Lower leg skin (tissue), 4 donors: ENCODE measurements at places on chromosomes 1 and 21.

GRCh38 chr1:155961937-155962336 lies 16.4 kb downstream of the ARHGEF2 start:
- DNase-seq: peak; percentile 92

- no peak for DNase-seq
Measured at GRCh38 chr1:206074839-206075238, 21.9 kb downstream of the RHEX start.

GRCh38 chr1:235736263-235736662 lies 86.7 kb upstream of the GNG4 start:
- no peak for DNase-seq

GRCh38 chr1:160951443-160952128 lies 3.0 kb downstream of the ITLN2 start:
- DNase-seq: peak; percentile 89

DNA sequence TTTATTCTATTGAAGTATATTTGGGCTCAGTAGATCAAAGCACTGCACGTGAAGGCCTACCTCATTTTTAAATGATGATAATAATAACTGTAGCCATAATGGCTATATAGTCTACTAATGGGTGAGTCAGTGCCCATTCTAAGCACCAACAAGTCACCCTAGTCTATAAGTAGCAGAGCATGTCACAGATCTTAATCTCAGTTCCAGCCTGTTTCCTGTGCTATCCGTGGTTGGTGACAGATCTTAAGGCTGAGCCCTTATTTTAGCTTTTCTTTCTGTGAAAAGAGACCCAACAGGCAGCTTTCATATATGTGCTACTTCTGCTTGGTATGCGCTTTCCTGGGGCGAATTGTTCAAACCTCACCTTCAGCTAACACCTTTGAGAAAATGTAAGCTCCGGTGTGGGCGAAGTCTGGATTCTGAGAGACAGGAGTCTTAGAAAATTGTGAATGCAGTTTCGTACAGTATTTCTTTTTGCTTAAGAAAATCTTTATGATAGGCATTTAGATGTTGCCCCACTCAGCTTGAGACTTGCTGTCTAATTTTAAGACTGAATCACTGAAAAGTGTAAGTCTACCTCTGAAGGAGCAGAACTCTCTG lies 59.6 kb downstream of the FMN2 start:
- no peak for DNase-seq

GRCh38 chr1:53162621-53163020 lies 20.2 kb upstream of the SLC1A7 start:
- no peak for DNase-seq

DNA sequence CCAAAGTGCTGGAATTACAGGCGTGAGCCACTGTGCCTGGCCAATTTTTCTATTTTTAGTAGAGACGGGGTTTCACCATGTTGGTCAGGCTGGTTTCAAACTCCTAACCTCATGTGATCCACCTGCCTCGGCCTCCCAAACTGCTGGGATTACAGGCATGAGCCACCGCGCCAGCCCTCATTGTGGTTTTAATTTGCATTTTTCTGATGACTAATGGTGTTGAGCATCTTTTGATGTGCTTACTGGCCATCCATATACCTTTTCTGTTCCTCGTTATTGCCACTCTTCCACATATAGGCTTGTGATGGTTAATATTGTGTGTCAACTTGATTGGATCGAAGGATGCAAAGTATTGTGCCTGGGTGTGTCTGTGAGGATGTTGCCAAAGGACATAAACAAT lies 17.4 kb upstream of the ENAH start:
- no peak for DNase-seq

DNA sequence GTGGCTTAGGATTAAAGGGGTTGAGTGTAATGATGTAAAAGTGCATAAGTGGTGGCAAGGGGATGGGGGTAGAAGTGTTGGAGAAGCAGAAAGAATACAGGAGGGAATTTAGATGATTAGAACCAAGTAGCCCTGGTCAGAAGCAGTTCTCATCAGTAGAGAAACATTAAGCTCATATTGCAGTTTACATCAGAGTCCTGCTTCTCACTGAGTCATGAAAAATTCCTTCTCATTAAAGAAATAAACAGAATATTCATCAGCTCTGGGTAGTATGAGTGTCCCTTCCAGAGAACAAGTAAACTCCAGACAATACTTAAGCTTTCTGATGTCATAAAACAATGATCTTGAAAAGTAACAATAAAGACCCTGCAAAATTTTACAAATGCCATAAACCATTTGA lies 36.5 kb downstream of the LRRIQ3 start:
- no peak for DNase-seq

DNA sequence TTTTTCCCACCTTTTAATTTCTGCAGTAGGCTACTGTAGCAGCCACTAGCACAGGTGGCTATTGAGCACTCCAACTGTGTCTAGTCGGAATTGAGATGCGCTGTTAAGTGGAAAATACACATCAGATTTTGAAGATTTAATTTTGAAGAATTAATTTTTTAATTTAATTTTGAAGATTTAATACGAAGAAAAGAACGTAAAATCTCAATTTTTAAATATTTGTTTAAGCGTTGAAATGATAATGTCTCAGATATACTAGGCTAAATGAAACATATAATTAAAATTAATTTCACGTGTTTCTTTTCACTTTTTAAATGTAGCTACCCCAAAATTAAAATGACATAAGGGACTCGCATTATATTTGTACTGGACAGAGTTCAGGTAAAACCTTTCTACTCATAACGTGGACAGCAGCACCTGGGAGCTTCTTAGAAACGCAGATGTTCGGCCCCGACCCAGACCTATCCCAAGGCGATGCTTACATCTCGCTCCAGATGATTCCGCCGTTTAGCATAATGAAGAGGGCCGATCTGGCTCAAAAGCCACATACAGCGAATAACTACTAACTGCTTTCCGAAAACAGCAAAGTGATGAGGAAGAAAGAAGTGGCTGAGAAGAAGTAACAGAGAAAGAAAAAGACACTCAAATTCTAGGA lies 717 bp downstream of the CRYZL1 start:
- DNase-seq: no peak

GRCh38 chr21:38869196-38869595 lies 63.5 kb downstream of the ETS2 start:
- DNase-seq: no peak

GRCh38 chr1:31767225-31767624 lies 3.1 kb upstream of the ADGRB2 start:
- DNase-seq: no peak
